ENCODE measurements at places on chromosomes 5 and 9.

DNA sequence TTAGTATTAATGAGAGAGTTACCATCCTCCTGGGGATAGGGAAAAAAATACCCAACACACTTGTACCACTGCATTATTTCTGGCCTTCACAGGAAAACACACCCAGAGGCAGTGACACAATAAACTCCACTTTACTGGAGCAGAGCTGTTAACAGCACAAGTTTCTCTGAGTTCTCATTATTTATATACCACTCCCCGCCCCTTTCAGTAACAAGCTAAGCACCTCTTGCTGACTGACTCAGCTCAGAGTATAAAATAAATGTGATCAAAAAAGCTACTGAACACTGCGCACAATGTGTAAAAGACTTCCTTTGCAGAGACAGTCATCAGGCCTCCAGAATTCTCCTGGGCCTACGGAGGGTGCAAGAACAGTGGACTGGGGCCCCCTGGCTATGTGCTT is 21.6 kb downstream of the KLF9 start:
- no peak for DNase-seq

- no peak for DNase-seq
These were observed 247.5 kb downstream of the CD180 start for GRCh38 chr5:66949066-66949465.

DNA sequence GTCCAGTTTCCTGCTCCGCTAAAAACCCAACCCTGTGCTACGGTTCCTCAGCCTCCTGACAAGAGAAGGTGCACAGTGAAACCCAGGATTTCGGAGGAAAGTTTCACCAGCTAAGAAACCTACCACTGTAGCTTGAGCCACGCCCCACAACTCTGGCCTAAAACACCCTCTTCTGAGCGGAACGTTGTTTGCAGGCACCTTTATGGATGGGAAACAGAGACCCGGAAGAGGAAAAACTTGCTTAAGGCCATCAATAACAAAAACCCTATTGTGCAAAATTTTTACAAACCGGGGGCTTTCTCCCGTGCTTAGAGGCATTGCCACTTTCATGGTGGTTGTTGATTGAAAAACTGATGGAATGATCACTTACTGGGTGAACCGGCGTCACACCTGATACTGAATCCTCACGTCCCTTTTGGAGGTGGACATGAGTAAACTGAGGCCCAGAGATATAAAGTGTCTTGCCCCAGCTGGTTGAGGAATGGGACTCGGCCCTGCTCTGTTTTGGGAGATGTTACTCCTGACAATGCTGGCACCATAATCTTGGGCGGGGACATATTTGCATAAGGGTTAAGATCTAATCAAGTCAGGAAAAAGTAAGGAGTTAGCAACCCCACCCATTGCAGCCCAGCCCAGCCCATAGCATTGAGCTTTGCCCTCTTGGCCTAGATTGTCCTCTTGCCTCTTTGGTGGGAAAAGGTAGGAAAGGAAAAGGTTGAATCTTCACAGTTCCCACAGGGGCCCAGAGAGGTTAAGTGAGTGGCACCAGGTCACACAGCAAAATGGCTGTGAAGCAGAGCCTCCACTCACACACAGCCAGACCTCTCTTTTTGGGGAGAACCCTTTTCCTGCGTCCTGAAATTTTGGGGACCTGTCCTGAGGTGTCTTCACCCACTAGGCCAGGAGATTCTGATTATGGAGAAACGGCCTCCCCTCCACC is 23.2 kb upstream of the PTGS1 start:
- DNase-seq, result peak; percentile 65

GRCh38 chr5:180053061-180053602 is 18.4 kb downstream of the RNF130 start:
- no peak for DNase-seq

DNA sequence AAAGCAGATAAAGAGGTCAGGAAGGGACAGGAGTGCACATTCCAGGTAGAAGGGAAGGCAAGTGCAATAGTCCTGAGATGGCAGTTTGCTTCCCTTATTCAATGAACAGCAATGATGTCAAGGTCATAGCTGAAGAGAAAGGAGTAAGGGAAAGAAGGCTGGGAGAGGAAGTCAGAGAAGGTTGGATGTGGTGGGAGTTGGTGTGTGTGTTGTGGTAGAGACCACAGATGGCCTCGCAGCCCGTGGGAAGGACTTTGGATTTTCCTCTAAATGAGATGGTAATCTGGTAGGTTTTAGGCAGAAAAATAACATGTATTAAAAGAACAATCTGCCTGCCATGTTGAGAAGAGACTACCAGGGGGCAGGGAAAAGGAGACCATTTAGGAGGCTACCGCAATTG is 25.1 kb upstream of the LPAR1 start:
- DNase-seq, result no peak

DNA sequence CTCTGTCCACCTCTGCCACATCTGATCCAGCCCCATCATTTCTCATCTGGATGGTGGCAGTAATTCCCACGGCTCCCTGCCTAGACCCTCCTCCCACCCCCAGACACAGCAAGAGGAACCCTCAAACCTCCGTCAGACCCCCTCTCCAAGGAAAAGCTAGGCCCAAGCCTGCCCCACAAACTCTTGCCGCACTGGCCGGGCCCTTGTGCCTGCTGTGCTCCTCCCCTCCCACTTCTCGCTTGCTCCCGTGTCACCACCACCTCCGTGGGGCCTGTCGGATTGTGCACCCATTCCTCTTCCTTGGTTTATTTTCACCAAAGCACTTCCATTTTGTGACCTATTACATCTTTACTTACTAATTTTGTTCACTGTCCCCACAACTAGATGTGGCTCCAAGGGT is 14.2 kb downstream of the BARX1 start:
- DNase-seq, result no peak

GRCh38 chr5:101664071-101664791 is 631.9 kb downstream of the SLCO4C1 start:
- no peak for DNase-seq

DNA sequence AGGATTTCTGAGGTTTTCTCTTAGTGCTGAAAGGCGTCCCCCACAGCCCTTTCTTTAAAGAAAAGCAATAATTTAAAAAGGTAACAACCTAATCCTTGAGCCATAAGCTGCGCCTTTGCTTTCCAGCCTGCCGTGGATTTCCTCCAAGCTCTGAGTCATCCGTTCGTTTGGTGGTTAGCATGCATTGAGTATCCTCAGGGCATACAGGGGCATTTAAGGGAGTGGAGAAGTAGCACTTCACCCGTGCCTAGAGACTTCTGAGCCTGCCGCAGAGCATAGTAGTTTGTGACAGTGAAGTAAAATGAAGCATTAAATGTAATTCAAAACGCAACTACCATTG is 892 bp upstream of the TNC start:
- peak; percentile 69 for DNase-seq

DNA sequence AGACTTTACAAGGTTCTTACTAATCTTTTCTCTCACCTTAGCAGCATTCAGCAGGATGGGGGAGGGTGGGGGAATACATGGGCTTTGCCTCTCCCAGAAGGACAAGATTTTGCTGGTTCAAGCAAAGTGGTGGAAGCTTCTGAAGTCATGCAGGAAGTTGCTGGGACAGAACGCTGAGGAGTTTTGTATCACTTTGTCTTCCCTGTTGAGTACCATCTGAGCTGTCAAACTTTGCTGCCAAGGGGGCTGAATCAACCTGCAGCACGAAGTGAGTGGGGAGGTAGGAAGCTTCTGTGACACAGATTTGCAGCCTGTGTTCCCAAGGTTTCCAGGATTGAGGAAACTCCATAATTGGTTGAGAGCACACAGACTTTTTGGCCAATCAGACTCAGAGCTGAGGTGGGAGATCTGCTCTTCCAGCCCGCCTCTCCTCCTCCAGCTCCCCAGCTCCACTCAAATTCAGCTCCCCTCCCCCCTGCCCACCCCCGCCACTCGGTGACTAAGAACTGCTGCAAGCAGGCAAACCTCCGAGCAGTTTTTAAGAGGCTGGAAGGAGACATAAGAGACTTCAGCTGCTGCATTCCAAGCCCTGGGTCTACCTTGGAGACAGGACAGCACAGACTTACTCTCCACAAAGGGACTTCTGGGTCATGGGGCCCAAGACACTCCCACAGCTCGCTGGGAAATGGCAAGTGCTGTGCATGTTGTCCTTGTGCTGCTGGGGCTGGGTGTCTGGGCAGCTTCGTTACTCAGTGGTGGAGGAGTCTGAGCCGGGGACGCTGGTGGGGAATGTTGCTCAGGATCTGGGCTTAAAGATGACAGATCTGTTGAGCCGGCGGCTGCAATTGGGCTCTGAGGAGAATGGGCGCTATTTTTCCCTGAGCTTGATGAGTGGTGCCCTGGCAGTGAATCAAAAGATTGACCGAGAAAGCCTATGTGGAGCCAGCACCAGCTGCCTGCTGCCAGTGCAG is at the start of gene PCDHGC5:
Gene PCDHGC5, plus strand, starts transcription at position 491 of the 971 bp plus-strand sequence. Its CDS starts 160 bp downstream, at position 651.
- no peak for DNase-seq

DNA sequence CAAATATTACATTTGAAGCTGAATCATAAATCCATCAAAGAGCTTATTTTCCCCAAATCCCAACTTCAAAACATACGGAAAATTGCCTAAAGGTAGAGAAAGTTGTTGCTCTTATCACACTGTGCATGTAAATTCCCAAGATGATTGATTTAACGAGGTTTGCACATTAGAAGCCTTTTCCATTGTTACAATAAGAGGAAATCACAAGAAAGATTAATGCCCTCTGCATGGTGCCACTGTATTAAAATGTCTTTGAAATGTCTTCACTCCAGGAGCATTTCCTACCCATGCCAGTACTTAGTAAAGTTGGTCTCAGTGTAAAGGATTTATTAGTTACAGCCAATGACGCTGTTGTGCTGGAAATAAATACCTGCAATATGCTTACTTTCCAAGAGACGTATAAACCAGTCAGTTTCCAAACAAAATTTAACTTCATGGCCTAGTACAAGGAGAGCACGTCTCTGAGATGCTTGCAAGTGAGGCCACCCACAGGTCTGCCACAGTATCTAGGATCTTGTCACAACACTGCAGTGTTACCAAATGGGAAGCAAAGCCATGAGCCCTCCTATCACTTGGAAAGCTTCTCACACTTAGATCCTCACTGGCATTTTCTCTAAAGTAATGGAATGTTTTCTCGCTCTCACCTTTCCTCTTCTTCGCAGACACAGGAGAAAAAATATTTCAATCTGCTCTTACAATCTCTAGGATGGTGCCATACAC is 112.4 kb downstream of the CETN3 start:
- DNase-seq, result no peak

Data from right cardiac atrium (tissue), 5 donors.